Stimulated activated naive CD4-positive, alpha-beta T cell (primary cell): ENCODE measurements at places on chromosomes 12 and 14.

DNA sequence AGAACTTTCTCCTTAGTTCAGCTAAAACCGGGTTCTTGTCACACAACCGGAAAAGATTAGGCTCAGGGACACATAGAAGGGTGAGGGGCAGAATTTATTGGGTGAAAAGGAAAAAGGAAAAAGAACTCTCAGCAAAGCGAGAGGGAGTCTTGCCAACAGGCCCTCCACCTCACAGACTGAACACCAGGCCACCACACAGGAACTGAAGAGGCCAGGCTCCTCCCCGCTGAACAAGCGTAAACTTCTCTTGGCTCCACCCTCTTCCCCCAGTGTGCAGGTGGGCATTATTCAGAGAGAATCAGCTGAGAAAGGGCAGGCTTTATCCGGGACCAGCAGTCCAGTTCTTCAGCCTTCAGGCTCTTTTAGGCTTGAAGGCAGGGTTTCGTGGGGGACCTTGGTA, 125.6 kb upstream of the FGD4 start:
- peak; percentile 15 for DNase-seq

- DNase-seq = no peak
Measured at GRCh38 chr14:101350691-101351090, 210.6 kb upstream of the DIO3 start.

- no peak for DNase-seq
Measured at GRCh38 chr12:109292342-109292711, 16.8 kb downstream of the FOXN4 start.

GRCh38 chr12:62813031-62813829, 121.7 kb downstream of the PPM1H start:
- DNase-seq = no peak

DNA sequence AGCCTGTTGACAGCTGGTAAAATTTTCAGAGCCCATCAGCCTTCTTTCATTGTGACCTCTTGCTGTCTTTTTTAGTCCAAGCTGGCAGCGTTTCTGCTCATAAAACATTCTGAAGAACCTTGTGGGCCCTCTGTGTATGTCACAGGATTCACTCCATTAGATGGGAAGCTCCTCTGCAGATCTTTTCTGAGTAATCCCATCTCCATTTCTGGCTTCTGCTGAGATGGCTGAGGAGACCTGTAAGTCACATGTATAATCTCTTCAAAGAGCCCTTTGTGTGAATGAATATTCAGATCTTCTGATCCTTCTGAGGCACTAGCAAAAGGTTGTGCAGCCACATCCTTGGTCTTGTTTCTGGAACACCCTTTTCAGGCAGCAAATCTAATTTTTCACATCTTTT, 2.8 kb downstream of the RXYLT1 start:
- DNase-seq = no peak

GRCh38 chr12:34215893-34216285, 193.6 kb downstream of the ALG10 start:
- no peak for DNase-seq

DNA sequence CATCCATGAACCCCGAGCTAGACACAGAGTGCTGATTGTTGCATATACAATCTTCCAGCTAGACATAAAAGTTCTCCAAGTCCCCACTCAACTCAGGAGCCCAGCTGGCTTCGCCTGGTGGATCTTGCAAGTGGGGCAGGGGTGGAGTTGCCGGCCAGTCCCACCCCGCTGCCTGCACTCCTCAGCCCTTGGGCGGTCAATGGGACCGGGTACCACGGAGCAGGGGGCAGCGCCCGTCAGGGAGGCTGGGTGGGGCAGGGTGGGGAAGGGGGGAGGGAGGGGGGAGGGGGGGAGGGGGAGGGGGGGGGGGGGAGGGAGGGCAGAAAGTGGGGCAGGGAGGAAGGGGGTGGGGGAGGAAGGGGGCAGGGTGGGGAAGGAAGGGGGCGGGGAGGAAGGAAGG, 63.0 kb downstream of the CCDC60 start:
- DNase-seq = no peak

DNA sequence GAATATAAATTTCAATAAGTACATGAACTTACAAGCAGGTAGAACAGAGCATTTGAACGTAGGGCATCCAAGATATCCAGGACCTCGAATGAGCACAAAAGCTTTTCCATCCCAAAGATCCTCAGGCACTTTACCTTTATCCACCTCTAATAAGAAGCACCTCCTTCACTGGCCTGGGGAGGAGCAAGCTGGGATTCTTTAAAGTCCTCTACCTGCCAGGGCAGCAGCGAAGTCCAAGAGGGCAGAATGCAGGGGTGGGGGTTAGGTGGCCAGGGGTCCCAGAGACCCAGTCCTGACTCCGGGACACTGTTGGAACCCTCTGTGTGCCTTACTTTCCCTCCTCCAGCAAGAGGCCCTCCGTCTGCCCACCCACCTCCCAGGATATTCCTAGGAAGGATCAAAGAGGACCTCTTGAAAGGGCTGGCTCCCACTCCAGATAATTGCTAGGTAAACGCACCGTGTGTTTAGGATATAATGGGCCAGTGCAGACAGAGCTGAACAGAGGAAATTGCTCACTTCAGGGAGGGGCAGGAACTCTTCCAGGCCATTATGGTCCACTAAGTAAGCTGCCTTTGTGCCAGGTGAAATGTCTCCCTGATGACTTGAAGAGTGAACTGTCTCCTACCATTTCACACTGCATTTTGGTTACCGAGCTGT, 68.1 kb downstream of the TTC9 start:
- DNase-seq = no peak

GRCh38 chr12:2963760-2964292, 4.6 kb downstream of the TEAD4 start:
- no peak for DNase-seq

DNA sequence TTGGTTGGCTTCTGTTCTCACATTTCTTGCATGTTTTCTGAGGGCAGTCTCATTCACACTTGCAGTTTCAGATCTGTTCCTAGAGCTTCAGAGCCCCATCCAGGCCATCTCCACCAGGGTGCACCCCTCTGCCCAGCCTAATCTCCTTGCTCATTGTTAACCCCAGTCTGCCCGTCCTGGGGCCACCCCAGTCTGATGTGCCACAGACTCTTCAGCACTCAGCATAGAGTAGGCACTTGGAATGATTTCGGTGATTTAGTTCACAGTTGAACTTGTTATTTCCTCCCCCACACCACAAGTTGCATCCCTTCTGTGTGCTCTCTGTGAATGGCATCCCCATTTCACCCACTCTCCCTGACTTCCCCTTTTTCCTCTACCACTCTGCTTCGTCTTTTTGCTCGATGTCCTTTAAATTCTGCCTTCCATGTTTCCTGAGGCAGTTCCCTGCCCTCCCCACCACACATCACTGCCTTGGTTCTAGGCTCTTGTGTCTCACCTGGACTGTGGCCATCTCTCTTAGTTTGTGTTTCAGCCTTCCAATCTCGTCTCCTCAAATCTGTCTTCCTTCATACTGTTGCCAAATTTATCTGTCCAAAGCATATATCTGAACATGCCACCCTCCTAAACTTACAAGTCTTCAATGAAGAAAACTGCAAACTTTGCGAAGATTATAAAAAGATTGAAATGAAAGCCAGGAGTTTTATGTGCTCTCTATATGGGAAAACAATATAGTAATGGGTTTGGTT, 41.5 kb downstream of the ANO6 start:
- DNase-seq = no peak

GRCh38 chr12:51391283-51392123, at the start of gene GALNT6:
GALNT6 (minus strand) TSS chr12:51391406; CDS start chr12:51379781, 11,625 bp downstream.
- DNase-seq = peak; percentile 57

DNA sequence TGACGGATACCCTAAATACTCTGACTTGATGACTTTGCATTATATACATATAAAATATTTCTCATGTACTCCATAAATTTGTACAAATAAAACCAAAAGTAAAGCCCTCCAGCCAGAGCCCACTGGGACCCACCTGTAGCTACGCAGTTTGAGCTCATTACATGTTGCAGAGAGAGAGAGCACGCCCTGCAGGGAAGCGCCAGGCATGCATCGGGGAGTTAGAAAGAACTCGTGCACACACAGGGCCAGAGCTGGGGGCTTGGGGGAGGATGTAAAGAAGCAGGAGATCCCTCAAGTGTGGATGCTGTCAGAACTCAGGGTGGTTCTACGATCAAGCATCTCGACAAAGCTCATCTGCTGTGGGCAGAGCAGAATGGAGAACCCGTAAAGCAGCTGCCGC, 178.5 kb upstream of the RTL1 start:
- DNase-seq = no peak
